ENCODE measurements at places on chromosomes 13 and 19.

DNA sequence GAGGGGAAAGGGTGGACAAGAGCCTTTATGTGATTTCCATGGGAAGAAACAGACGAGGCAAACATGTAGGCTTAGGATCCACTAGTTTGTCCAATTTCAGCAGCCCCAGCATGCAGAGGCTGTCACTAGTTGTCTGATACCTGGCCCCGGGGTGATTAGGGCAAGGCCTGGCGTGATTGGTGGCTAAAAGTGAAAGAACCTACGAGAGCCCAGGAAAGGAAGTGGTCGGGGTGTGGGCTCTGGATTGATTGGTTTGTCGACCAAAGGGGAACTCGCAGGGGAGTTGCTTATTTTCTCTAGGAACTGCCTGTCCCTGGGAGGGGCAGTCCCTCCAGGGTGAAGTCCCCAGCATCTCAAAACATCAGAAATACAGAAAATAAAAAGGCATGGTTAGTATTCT, 64.2 kb upstream of the UQCRFS1 start:
- no peak overlapping the region for H3K4me3 ChIP-seq
- H3K27ac ChIP-seq: no peak overlapping the region
- no peaks in the 10 kb centered on the region for H3K36me3 ChIP-seq
- H3K4me1 ChIP-seq: no peaks in the 10 kb centered on the region
- DNase-seq: no peak

GRCh38 chr19:19672816-19673215, 4.2 kb downstream of the ZNF101 start:
- no peaks in the 10 kb centered on the region for H3K27me3 ChIP-seq
- H3K4me1 ChIP-seq: peaks cover 17% of the 10 kb centered on the region
- H3K36me3 ChIP-seq: no peaks in the 10 kb centered on the region
- no peak overlapping the region for H3K27ac ChIP-seq
- no peak overlapping the region for H3K4me3 ChIP-seq

- no peak overlapping the region for H3K4me3 ChIP-seq
- no peaks in the 10 kb centered on the region for H3K4me1 ChIP-seq
- no peak overlapping the region for H3K27ac ChIP-seq
- DNase-seq: no peak
- peaks cover 11% of the 10 kb centered on the region for H3K36me3 ChIP-seq
- H3K27me3 ChIP-seq: no peaks in the 10 kb centered on the region
Measured at GRCh38 chr19:34282611-34283519, 28.5 kb downstream of the GARRE1 start.

DNA sequence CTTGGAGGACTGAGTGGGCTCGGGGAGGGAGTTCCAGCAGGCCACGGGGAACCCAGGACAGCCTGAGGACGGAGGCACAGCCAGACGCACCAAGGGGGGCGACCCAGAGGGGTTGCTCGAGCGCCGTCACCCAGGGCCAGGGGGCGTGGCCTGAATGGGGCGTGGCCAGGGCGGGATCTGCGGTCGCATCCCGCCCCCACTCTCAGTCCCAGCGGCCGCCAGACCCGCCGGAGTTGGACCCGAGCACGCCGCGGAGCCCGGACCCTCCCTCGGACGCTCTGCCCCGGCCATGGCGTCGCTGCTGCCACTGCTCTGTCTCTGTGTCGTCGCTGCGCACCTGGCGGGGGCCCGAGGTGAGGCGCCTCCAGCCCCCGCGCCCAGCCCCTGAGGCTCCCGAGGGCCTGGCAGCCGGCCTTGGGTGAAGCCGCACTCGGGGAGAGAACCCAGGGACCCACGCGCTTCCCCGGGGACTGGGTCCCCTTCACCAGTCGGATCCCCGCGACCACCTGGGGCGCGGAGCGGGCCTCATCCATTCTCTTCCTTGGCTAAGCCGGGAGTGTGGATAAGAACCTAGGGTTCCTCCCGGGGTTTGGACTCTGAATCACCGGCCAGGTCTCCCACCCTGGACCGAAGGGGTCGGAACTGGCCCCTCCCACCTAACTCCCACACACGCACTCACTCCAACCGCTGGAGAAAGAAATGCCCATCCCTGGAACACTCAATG, at the start of gene CILP2:
Gene CILP2 (plus strand): TSS at position 205 of the 724 bp plus-strand sequence. CDS start 85 bp downstream, at position 290.
- peaks cover 21% of the 10 kb centered on the region for H3K36me3 ChIP-seq
- H3K4me3 ChIP-seq: no peak within 1 kb of the TSS
- peaks cover 44% of the 10 kb centered on the region for H3K27me3 ChIP-seq
- H3K4me1 ChIP-seq: peaks cover 42% of the 10 kb centered on the region

DNA sequence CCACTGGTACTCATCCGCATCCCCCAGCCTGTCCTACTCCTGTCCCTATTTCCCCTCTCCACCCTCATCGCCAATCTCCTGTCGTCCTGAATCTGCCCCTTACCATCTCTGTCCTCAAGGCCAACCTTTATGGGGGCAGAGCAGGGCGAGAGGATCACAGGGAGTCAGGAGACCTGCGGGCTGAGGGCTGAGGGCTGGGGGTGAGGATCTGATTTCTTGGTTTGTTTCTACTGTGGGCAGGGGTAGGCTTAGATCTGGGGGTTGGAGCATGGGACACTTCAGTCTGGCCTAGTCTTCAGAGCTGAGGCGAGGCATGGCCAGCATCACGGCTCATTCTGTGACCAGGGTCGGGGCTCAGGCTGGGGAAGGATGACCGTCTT, 16.5 kb upstream of the ERCC1 start:
- no peak for DNase-seq
- H3K36me3 ChIP-seq: no peaks in the 10 kb centered on the region
- H3K27me3 ChIP-seq: peaks cover 2% of the 10 kb centered on the region
- H3K27ac ChIP-seq: peak overlapping the region; percentile 35
- peaks cover 32% of the 10 kb centered on the region for H3K4me1 ChIP-seq

GRCh38 chr13:101390461-101390860, 25.8 kb downstream of the NALCN start:
- no peaks in the 10 kb centered on the region for H3K4me1 ChIP-seq
- no peak overlapping the region for H3K27ac ChIP-seq
- no peaks in the 10 kb centered on the region for H3K27me3 ChIP-seq

DNA sequence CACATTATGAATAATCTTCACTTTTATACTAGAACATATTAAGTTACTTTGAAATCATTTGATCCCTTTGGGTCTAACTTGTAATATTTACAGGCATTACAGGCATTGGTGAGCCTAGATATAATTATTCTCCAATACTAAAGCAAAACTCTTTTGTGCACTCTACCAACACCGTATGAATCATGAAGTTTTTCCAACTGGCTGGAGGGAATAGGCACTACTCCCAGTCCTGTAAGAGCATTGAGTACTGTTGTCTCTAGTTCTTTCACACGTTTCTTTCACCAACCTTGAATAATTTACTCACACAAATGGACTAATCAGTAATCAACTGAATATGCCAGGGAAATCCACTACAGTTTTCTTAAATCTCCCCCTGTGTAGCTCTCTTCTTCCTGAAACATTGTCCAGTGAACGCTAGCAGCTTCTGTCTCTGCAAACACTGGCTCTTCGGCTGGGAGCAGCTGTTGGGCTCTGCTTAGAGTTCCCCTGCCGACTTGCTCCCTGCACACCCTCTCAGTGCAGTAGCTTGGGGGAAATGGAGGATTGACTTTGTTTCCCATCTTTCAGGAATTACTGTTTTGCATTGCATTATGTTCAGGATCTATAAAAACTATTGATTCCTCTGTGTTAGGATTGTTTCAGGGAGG, 476.7 kb downstream of the RFC3 start:
- no peak overlapping the region for H3K4me3 ChIP-seq
- DNase-seq: peak; percentile 68
- no peaks in the 10 kb centered on the region for H3K36me3 ChIP-seq
- H3K27ac ChIP-seq: no peak overlapping the region
- H3K4me1 ChIP-seq: no peaks in the 10 kb centered on the region
- H3K27me3 ChIP-seq: no peaks in the 10 kb centered on the region

DNA sequence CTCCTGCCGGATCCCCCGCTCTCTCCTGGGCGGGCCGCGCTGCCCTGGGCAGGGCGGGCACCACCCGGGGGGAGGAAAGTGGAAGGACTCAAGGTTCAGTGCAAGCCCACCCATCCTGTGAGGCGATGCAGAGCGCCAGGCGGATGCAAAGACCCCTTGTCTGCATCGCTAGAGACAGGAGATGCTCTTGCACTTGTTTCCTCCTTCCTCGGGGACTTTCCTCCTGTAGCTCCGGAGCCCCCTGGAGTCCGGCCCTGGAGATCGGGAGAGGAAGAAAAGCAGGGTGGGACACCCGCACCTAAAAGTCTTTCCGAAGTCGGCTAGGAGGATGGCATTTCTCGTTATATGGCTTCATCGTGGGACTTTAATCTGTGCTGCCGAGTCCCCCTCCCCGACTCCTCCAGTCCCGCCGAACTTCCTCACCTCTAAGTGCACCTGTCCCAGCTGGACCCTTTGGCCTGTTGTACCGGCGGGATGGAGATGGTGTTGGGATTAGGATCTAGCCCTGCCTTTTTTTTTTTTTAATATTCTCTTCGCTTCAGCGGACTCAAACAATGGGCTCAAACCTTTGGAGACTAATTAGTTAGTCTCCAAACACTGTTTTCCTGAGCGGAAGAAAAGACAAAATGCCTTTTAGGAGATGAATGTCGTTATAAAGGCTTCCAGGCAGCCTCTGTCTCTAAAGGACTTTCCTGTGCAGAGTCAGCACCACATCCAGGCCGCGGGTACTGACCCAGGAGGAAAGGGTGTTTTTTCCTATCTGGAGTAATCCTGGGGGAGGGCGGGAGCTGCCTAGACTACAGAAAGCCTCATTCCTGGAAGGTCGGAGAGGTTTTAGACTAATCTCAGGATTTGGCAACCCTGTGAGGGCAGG, 725 bp downstream of the FAM124A start:
- no peak overlapping the region for H3K27ac ChIP-seq
- no peaks in the 10 kb centered on the region for H3K27me3 ChIP-seq
- H3K36me3 ChIP-seq: no peaks in the 10 kb centered on the region
- peaks cover 25% of the 10 kb centered on the region for H3K4me1 ChIP-seq

- no peaks in the 10 kb centered on the region for H3K27me3 ChIP-seq
- no peaks in the 10 kb centered on the region for H3K4me1 ChIP-seq
- H3K27ac ChIP-seq: no peak overlapping the region
- no peak overlapping the region for H3K4me3 ChIP-seq
- H3K36me3 ChIP-seq: no peaks in the 10 kb centered on the region
Measured at GRCh38 chr13:85545771-85546170, 253.4 kb downstream of the SLITRK6 start.

- DNase-seq: peak; percentile 22
- no peak within 1 kb of the TSS for H3K27ac ChIP-seq
- peaks cover 12% of the 10 kb centered on the region for H3K4me1 ChIP-seq
- peaks cover 15% of the 10 kb centered on the region for H3K27me3 ChIP-seq
- H3K4me3 ChIP-seq: peak within 1 kb of the TSS; percentile 35
Measured at GRCh38 chr13:70107498-70108281, at the start of gene ATXN8OS. Gene ATXN8OS (plus strand): TSS chr13:70107826.

GRCh38 chr13:26247608-26248007, 6.3 kb upstream of the CDK8 start:
- H3K4me3 ChIP-seq: no peak overlapping the region
- no peaks in the 10 kb centered on the region for H3K4me1 ChIP-seq
- H3K27me3 ChIP-seq: no peaks in the 10 kb centered on the region
- DNase-seq: no peak
- H3K27ac ChIP-seq: no peak overlapping the region

- no peak overlapping the region for H3K4me3 ChIP-seq
- H3K36me3 ChIP-seq: peaks cover 84% of the 10 kb centered on the region
- no peak overlapping the region for H3K27ac ChIP-seq
- DNase-seq: no peak
- H3K4me1 ChIP-seq: peaks cover 3% of the 10 kb centered on the region
- no peaks in the 10 kb centered on the region for H3K27me3 ChIP-seq
Measured at GRCh38 chr19:16205205-16206045, 7.7 kb downstream of the AP1M1 start.

- H3K27me3 ChIP-seq: no peaks in the 10 kb centered on the region
- no peaks in the 10 kb centered on the region for H3K36me3 ChIP-seq
- peak overlapping the region; percentile 94 for H3K27ac ChIP-seq
- peaks cover 35% of the 10 kb centered on the region for H3K4me1 ChIP-seq
- DNase-seq: no peak
Measured at GRCh38 chr19:46480415-46480814, 9.1 kb upstream of the PNMA8A start.

DNA sequence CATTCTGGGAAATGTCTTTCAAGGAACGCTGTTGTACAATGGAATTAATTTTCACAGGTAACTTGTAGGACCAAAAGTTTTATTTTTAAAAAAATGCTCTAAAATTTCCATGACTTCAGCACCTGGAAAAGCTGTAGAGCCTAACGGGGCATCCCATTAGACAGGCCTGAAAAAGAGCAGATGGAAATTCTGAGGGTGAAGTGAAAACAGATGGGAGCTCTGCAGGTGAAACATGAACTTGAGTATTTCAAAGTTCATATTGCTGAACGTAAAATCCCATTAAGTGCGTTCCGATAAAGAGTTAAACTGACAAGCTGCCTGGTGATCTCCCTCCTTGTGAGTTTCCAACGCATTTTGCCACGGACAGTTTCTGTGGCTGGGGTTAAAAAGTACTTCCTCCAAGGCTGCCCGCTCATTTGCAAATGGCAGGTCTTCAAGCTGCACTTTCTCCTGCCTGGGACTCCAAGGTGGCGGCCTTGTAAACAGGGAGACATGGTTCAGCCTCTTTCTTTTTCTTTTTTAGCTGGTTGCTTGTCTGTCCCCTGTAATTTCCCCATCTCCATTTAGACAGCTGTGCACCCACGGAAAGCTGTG, 450.4 kb downstream of the FGF9 start:
- H3K4me1 ChIP-seq: no peaks in the 10 kb centered on the region
- H3K27ac ChIP-seq: no peak overlapping the region
- no peaks in the 10 kb centered on the region for H3K36me3 ChIP-seq

GRCh38 chr13:87361216-87361615, 310.0 kb upstream of the SLITRK5 start:
- no peak overlapping the region for H3K4me3 ChIP-seq
- no peaks in the 10 kb centered on the region for H3K27me3 ChIP-seq
- no peak overlapping the region for H3K27ac ChIP-seq
- H3K36me3 ChIP-seq: no peaks in the 10 kb centered on the region
- no peaks in the 10 kb centered on the region for H3K4me1 ChIP-seq

DNA sequence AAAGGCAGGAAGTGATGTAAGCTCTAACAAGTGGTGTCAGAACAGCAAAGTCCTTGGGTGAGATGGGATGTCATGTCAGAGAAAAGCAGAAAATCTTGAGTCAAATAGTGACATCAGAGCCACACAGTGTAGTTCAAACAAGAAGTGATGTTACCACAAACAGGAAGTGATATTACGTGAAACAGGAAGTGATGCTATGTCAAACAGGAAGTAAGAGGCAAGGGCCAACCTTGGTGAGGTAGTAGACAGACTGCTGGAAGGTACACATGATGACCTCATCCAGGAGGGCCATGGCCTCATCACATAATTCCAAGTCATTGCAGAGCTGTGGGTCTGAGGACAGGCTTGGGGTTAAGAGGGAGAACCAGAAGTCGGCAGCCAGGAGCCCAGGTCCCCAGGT, 7.0 kb upstream of the MAMSTR start:
- H3K27me3 ChIP-seq: no peaks in the 10 kb centered on the region
- peaks cover 8% of the 10 kb centered on the region for H3K4me1 ChIP-seq
- no peak overlapping the region for H3K4me3 ChIP-seq
- no peak for DNase-seq
- H3K27ac ChIP-seq: no peak overlapping the region
- peaks cover 5% of the 10 kb centered on the region for H3K36me3 ChIP-seq

GRCh38 chr19:47372603-47373002, 23.5 kb downstream of the DHX34 start:
- DNase-seq: no peak
- no peak overlapping the region for H3K27ac ChIP-seq
- no peak overlapping the region for H3K4me3 ChIP-seq
